CD4-positive, alpha-beta T cell (primary cell): ENCODE measurements at places on chromosomes 12 and 14.

GRCh38 chr12:52672321-52672933 is 7.8 kb downstream of the KRT1 start:
- no peak overlapping the region for H3K4me3 ChIP-seq
- H3K36me3 ChIP-seq: no peaks in the 10 kb centered on the region

GRCh38 chr14:77843195-77843594 is 43.3 kb downstream of the ADCK1 start:
- DNase-seq: no peak
- no peaks in the 10 kb centered on the region for H3K36me3 ChIP-seq
- H3K27me3 ChIP-seq: no peaks in the 10 kb centered on the region
- H3K4me3 ChIP-seq: no peak overlapping the region
- H3K27ac ChIP-seq: no peak overlapping the region

GRCh38 chr12:123479442-123480180 is 21.7 kb downstream of the SNRNP35 start:
- no peak overlapping the region for H3K27ac ChIP-seq
- no peaks in the 10 kb centered on the region for H3K36me3 ChIP-seq
- no peak overlapping the region for H3K4me3 ChIP-seq
- DNase-seq: no peak

- H3K27ac ChIP-seq: no peak overlapping the region
- H3K36me3 ChIP-seq: no peaks in the 10 kb centered on the region
- H3K4me1 ChIP-seq: no peaks in the 10 kb centered on the region
Measured at GRCh38 chr14:95274874-95275273, 44.8 kb downstream of the CLMN start.
